ENCODE measurements at places on chromosomes 3 and 15. TPM values are rescaled to one million over a fixed set of nuclear protein-coding genes. Genes with fewer than 3 reads are reported as not detected.

Gene CKMT1B
- polyA plus RNA-seq = 91.3 TPM

Gene CCR2
- not detected for polyA plus RNA-seq

Gene SEMA3B
- 3.0 TPM for polyA plus RNA-seq

Gene RTP1
- polyA plus RNA-seq = 2.1 TPM

Gene LDHAL6B
- not detected for polyA plus RNA-seq

Gene PRICKLE2
- 2.9 TPM for polyA plus RNA-seq

Gene PLSCR5
- not detected for polyA plus RNA-seq

Gene CYP1A2
- polyA plus RNA-seq = not detected

Gene SMCO1
- not detected for polyA plus RNA-seq

Gene CFAP161
- 0.05 TPM for polyA plus RNA-seq

Gene RTP3
- polyA plus RNA-seq = 0.06 TPM

Gene PGBD4
- polyA plus RNA-seq = 0.68 TPM

Gene SCN11A
- polyA plus RNA-seq = 0.21 TPM

Gene GCHFR
- 102 TPM for polyA plus RNA-seq

Gene ITPKA
- polyA plus RNA-seq = 0.25 TPM

Gene P2RY14
- not detected for polyA plus RNA-seq

Gene ZNF660
- 2.0 TPM for polyA plus RNA-seq

Gene FEZF2
- 0.06 TPM for polyA plus RNA-seq

Gene WDR72
- polyA plus RNA-seq = 1.6 TPM

Gene RHCG
- 0.53 TPM for polyA plus RNA-seq

Gene CRYBG3
- polyA plus RNA-seq = 1.1 TPM

Gene CCDC33
- polyA plus RNA-seq = 3.3 TPM

Gene NUP210
- polyA plus RNA-seq = 55.0 TPM
